SK-N-SH (cell line): ENCODE measurements at places on chromosomes 5 and 9.

DNA sequence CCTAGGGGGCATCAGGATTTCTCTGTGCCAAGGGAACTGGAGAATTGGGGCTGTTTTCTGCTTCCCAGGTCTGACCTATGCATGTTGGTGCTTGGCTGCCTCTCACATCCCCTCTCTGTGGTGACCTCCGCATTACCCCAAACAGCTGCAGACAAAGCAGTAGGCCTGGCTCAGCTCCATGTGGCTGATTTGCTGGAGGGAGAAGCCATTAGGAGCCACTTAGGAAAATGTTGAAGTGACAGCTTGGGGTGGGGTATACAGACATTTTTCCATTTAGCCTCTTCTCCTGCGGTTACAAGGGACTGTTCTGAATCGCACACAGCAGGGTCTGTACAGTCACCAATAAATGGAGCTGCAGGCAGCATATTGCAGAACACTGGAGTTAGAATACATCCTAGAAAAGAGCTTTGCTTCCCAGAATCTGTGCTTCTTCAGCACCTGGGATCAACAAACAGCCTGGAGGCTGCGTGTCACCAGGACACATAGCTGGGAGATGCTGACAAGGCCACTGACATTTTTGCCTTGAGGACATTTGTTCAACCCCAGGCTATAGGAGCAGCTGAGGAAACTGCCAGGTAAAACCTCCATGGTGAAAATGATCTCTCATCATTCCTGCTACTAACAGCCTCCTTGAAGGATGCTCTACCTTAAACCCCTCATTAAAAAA lies 335.3 kb downstream of the DIRAS2 start:
- DNase-seq: peak; percentile 83

GRCh38 chr5:3546028-3546427 lies 49.6 kb upstream of the IRX1 start:
- no peak for DNase-seq

DNA sequence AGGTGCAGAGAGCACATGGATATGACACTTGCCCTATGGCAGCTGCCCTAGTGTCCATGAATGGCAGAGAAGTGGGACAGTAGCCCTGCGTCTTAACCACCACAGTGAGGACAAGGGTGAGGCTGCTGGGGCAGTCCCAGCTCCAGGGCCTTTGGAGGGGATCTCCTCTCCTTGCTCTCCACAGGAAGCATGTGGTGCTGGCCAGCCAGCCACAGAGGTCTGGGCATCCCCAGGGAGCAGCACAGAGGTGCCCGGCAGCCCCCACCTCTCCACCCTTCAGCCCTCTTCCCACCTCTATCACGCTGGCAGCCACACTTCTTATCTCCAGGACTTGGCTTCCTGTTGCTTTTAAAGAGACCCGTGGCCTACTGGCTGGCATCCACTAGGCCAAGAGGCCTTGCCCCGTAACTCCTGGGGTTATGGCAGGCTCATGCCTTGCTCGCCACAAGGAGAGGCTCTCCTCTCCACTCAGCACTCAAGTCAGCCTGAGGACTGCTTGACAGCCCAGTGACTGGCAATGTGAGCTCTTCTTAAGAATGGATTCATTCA lies 21.9 kb downstream of the CSF2 start:
- DNase-seq: no peak

DNA sequence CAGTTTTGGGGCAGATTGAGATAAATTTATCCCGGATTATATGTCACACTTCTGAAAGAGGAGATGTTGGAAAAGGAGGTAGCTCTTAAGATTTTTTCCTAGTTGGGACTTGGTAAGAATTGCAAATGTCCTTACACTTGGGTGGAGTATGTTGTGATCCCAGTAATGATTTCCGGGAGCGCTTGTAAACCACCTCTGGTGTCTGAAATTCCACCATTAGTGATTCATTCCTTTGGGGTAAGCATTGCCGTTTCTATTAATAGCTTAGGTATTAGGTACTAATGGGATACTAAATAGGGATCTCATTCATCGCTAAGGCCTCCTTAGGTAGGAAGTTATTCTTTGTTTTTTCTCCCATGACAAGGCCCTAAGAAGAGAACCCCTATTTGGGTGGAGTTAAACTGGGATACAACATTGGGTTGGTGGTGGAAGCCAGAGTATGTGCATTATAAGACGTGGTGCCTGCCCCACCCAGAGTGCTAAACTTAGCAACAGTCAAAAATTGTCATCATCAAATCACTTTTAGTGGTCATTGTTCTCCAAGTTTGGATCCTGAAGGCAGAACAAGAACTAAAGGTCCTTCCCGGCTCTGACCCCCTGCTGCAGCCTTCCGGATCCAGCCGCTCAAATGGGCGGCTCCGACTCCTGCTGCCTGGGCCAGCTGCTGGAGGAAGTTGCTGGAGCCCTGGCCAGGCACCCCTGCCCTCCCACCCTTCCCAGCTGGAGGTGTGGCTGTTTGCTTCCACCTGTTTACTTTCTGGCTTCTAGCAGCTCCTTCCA lies 31.7 kb upstream of the DAB2IP start:
- no peak for DNase-seq

DNA sequence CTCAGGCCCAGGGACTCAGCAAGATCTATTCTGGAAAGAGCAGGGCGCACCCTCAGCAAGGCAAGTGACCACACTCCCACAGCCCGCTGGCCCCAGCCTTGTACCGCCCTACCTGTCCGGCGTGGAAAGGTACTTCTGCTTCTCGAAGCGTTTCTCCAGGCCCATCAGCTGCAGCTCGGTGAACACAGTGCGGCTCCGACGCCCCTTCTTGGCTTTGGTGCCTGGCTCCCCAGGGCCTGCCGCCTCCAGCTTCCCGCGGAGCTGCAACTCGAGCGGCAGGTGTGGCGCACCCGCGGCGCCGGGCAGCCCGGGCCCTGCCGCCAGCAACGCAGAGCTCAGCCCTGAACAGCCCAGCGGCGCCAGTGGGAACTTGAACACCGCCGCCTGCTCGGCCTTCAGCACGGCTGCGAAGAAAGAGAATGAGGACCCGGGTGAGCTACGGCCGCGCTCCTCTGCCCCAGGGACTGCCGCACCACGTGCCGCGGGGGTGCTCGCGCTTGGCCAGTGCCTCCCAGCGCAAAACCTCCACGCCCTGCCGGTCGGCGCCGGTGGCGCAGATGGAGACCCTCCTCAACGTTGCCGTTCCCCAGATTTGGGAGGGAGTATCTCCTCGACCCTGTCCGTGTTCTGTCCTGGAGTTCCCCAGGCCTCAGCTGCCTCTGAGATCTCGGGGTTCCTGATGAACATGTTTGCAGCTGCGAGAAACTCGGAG lies 2.2 kb downstream of the BARX1 start:
- peak; percentile 60 for DNase-seq

DNA sequence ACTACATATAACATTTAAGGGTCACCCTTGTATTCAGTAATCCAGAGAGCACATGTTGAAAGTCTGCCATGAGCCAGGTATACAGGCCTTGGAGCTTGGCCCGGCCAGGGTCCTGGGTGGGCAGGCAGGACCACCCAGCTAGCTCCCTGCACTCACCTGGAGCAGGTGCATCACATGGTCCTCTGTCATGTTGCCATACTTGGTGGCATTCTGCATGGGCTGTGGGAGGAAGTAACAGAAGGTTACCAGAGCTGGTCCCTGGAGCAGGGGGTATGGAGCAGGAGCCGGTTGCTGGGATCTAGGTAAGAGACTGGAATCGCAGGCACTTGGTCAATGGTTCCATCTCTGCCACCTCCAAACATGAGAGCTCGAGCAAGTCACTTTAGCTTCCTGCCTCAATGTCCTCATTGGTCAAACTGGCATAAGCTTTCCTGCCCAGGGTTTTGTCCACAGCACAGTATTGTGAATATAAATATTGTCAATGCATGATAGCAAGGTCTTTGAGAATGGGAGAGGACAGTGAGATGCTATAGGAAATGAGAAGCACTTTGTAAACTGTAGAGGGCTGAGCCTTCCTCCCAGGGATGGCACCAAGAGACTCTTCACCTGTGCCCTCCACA lies 6.5 kb downstream of the CD74 start:
- no peak for DNase-seq
